Posterior vena cava (tissue), 2 donors: ENCODE measurements at places on chromosomes 1 and 21. TPM values are rescaled to one million over a fixed set of nuclear protein-coding genes. Genes with fewer than 3 reads are reported as not detected.

DNA sequence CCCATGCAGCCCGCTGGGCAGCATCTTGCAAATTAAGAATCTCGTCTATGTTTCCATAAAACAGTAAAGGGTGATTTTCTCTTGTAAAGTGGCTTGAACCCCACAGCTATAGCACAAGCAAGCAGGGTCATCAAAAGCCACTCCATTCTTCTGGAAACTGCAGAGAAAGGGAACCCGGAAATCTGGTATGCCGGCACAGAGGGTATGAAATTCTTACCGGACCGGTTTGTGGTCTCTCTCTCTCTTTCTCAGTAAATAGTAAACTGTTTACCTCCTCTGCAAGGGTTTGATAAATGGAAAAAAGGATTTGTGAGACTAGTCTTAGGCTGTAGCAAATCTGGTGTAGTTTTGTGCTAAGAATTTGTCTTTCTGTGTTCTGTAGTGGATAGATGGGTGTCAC is 2.7 kb upstream of the ADSS2 start:
- DNase-seq: no peak

- DNase-seq: no peak
These were observed 11.9 kb downstream of the MX2 start for GRCh38 chr21:41373763-41374162.

The FMOD gene
- total RNA-seq: 216 TPM

DNA sequence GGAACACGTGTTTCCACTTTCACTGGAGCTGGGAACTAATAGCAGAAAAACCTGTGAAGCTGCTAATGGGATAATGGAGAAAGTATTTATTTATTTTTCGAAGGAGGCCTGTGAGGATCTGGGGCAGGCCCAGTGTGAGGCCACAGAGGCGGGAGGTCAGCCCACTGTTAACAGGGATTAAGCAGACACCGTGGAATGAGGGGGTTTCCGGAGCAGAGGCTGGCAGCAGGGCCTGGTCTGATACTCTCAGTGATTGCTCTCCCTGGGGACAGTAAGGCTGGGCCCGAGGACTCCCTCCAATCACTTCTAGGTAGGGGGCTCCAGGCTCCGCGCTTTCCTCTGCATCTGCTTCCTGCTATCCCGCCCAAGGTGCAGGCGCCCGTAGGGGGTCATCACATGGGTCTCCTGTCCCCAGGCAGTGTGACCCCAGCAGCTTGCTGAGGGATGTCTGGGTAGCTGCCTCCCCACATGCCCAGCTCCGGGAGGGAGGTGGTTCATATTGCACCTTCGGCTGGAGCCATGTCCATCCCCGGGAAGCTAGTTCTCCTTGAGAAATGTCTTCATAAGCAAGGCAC is 28.8 kb upstream of the CDCA8 start:
- DNase-seq: peak; percentile 67

- no peak for DNase-seq
These were observed 23.2 kb downstream of the ADORA1 start for GRCh38 chr1:203150511-203151297.
